ENCODE measurements at places on chromosomes 13 and 19. TPM values are rescaled to one million over a fixed set of nuclear protein-coding genes. Genes with fewer than 3 reads are reported as not detected.

CAPN12 gene
- 0.18 TPM for total RNA-seq

ZNF534 gene
- not detected for total RNA-seq

CTU1 gene
- total RNA-seq, result 2.2 TPM

ZNF554 gene
- 3.0 TPM for total RNA-seq

ADGRE3 gene
- total RNA-seq, result not detected

SYT5 gene
- total RNA-seq, result under 0.01 TPM

RYR1 gene
- not detected for total RNA-seq

SLC15A1 gene
- not detected for total RNA-seq

ASF1B gene
- 13.1 TPM for total RNA-seq

FXYD5 gene
- 45.8 TPM for total RNA-seq

OR10H4 gene
- total RNA-seq, result not detected

ITM2B gene
- total RNA-seq, result 51.1 TPM

FLT1 gene
- 10.0 TPM for total RNA-seq

KLK2 gene
- not detected for total RNA-seq

OR7A5 gene
- total RNA-seq, result not detected

RGCC gene
- total RNA-seq, result 6.1 TPM

EFNA2 gene
- total RNA-seq, result not detected

ZNF726 gene
- 2.0 TPM for total RNA-seq

CRB3 gene
- not detected for total RNA-seq

SRRM5 gene
- not detected for total RNA-seq

CDX2 gene
- not detected for total RNA-seq

NOVA2 gene
- not detected for total RNA-seq

PBX4 gene
- 0.90 TPM for total RNA-seq

HIPK4 gene
- total RNA-seq, result 0.28 TPM

OR2Z1 gene
- not detected for total RNA-seq

CPT1C gene
- 14.2 TPM for total RNA-seq

USE1 gene
- total RNA-seq, result 18.1 TPM

TMPRSS9 gene
- not detected for total RNA-seq

PRR22 gene
- 0.28 TPM for total RNA-seq

MCEMP1 gene
- total RNA-seq, result not detected

ZNF709 gene
- total RNA-seq, result 4.2 TPM

ELSPBP1 gene
- not detected for total RNA-seq

DNASE2 gene
- 6.4 TPM for total RNA-seq

PIN1 gene
- 77.2 TPM for total RNA-seq

RNF225 gene
- not detected for total RNA-seq

TYROBP gene
- total RNA-seq, result not detected

ZNF675 gene
- 11.1 TPM for total RNA-seq

HCN2 gene
- 0.72 TPM for total RNA-seq

ACP5 gene
- 0.28 TPM for total RNA-seq

PRTN3 gene
- not detected for total RNA-seq

LILRA1 gene
- not detected for total RNA-seq

NDUFA13 gene
- 33.6 TPM for total RNA-seq
